ENCODE measurements at places on chromosomes 6 and 20.

- no peak for DNase-seq
Measured at GRCh38 chr6:37990762-37991525, 171.4 kb downstream of the ZFAND3 start.

- no peak for DNase-seq
Measured at GRCh38 chr20:45834797-45835161, 1.2 kb downstream of the SNX21 start.

DNA sequence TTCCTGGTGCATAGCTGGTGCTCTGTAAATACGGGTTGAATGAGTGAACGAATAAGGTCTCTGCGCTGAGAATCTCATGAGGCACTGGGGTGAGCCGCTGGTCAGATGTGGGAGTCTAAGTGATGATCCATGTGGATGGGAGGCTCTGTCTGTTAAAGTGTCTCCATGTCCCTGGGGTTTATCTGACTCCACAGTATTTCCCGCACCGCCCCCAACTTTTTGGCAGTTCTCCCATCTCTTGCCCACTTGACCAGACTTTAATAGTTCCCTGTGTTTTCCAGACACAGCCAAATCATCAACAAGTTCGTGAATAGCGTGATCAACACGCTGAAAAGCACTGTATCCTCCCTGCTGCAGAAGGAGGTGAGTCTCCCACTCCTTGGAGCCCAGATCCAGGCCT, 9.9 kb downstream of the BPIFA2 start:
- DNase-seq = no peak

- DNase-seq = no peak
Measured at GRCh38 chr20:50193199-50193835, 2.7 kb downstream of the CEBPB start.

GRCh38 chr6:144095134-144096002, at the start of gene SF3B5:
SF3B5 (minus strand) TSS chr6:144095573; CDS start chr6:144095497, 76 bp downstream.
- DNase-seq = peak; percentile 97

DNA sequence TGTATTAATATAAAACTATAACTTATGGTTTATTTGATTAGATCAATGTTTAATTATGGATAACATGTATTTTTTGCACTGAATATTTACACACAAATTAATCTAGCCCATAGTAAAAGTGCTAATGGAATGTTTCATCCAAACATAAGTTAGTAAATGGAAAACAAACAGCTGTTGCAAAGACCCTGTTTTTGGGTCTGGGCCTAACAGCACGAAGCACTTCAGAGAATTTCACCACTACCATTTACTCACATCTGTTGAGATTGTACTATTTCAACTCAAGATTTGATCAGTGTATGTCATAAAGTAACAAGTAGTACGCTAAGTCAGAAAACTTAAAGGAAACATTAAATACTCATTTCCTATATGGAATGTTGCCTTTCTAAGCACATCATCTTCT, 359.6 kb downstream of the LAMA2 start:
- DNase-seq = no peak

- no peak for DNase-seq
Measured at GRCh38 chr6:70538376-70538775, 28.4 kb upstream of the SDHAF4 start.

- no peak for DNase-seq
Measured at GRCh38 chr6:109743739-109744138, 52.6 kb downstream of the FIG4 start.

DNA sequence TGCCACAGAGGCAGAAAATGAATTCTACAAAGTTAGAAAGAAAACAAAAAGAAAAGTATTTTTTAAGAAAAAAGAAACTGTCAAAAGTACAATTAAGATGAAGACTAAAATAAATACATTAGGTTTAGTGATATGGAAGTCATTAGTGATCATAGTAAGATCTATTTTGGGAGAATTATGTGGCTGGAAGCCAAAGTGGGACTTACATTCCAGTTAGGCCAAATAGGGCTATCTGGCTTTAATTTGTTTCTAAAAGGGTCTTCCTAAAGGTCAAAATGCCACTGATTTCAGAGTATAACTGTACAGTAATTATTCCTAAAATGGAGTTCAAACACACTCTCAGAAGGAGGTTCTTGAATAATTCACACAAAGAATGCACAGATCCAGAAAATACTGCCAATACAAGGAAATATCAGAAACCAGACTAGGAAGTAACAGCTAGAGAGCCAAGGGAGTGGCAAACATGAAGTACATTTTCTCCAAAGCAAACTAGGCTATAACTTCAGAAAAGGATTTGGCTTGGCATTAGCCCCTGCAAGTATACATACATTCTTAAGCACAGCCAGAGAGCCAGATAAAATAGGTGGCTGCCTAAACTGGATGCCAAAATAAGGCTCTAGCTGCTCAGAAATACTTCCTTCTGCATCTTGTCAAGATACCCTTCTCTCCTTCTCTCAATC, 45.3 kb downstream of the PDSS2 start:
- no peak for DNase-seq

GRCh38 chr6:55679503-55679902, 100.5 kb upstream of the HMGCLL1 start:
- no peak for DNase-seq

DNA sequence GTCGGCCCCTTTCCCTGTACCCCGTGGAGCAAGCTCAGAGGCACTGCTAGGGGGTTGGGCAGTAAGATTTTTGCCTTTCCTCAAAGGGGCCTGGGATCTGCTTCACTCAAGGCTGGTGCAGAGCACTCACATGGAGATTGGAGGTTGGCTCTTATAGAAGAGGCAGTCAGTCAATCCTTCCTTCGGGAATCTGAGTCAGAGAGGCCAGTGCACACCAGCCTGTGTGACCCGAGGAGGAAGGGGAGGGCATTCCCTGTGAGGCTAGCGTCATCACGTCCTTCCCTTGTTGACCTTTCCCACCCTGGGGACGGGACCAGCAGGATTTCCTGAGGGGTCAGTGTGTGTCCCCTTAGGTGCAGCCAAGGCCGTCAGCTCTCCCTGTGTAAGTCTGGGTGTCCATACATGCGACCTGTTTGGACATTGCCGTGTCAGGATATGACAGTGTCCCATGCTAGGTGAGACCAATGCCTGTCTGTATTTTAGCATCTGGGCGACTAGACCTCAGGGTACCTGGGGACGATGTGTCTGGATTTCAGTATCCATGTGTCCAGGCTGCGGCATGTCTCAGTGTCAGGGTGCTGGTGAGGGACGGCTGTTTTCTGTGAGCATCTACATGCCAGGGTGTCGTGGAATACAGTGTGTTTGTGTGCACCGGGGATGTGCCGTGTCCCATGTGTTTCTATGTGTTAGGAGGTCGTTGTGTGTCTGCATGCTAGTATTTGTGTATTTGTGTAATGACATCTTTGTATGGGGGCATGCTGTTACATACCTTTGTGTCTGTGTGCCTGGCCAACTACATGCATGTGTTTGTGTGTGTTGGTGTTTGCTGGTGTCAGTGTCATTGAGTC, 2.8 kb upstream of the ZNF512B start:
- no peak for DNase-seq

GRCh38 chr6:153484056-153484455, 353.0 kb upstream of the RGS17 start:
- no peak for DNase-seq

- DNase-seq = no peak
Measured at GRCh38 chr20:43913291-43914025, 1.2 kb upstream of the TOX2 start.

- no peak for DNase-seq
Measured at GRCh38 chr6:161139766-161140553, 133.9 kb downstream of the AGPAT4 start.

GRCh38 chr6:22071270-22072041, 225.4 kb downstream of the PRL start:
- DNase-seq = no peak

- DNase-seq = no peak
Measured at GRCh38 chr6:40640599-40641227, 53.5 kb upstream of the LRFN2 start.

GRCh38 chr20:15760001-15760621, 813.1 kb downstream of the KIF16B start:
- no peak for DNase-seq

GRCh38 chr20:3046677-3047462, 1.0 kb downstream of the MRPS26 start:
- no peak for DNase-seq

DNA sequence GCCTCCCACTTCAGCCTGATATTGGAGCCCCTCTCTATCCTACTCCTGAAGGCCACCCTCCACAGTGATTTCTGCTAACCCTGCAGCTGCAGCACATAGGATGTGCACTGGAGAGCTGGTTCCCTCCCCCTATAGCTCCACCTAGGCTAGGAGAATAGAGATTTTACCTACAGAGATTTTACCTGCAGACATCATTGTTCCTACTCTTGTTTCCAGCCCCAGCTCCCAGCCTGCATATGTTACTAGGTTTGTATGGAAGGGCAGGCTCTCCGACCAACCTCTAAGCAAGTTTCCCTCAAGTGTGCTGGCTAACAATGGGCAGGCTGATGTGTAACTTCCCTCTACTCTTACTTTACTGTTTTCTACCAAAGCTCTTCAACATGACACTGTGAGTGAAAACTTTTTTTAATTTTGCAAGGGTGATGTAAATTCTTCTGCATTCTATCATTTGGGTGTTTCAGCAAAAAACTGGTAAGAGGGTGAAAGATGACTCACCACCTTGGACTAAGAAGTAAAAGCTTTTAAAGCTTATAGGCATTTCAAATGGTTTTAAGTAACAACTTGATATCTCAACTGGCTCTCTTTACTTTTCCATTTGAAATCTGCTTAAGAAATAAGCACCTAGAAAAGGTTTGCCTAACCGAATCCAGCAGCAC, 106.8 kb downstream of the CDK19 start:
- no peak for DNase-seq

- DNase-seq = no peak
Measured at GRCh38 chr6:85449388-85449817, 480 bp upstream of the NT5E start.

GRCh38 chr6:38133932-38134703, 314.6 kb downstream of the ZFAND3 start:
- DNase-seq = no peak

DNA sequence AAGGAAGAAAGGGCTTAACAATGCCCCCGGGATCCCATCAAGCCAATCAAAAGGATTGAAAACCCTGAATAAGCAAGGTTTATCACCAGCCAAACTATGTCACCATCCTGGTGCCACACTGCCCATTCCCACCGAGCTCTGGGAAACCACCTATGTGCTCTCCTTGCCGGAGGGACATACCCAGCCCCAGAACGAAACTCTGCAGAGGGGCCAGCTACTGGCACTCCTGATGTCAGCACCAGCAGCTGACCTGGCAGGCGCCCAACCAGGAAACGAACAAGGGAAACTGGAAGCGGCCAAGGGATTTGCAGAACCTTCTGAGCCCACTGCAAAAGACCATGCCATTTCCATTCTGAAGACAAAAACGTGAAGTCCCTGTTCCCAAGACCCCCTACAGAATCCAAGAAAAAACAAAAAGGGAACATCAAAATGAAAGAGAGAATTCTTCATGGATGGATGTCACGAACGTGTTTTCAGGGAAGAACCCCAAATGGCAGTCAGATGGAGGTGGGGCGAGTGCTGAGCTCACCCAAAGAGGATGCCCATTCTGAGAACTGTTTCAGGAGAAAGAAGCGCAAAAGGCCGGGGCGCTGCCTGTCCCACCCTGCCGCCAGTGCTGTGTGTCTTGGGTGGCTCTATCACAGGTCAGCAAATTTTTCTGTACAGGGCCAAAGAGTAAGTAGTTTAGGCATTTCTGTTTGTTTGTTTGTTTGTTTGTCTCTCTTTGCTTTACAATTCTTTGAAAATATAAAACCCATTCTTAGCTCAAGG, 305.2 kb downstream of the ESR1 start:
- DNase-seq = no peak

GRCh38 chr6:3603340-3604130, 146.7 kb upstream of the SLC22A23 start:
- DNase-seq = no peak

GRCh38 chr20:11376998-11377397, 540.7 kb upstream of the BTBD3 start:
- DNase-seq = no peak

DNA sequence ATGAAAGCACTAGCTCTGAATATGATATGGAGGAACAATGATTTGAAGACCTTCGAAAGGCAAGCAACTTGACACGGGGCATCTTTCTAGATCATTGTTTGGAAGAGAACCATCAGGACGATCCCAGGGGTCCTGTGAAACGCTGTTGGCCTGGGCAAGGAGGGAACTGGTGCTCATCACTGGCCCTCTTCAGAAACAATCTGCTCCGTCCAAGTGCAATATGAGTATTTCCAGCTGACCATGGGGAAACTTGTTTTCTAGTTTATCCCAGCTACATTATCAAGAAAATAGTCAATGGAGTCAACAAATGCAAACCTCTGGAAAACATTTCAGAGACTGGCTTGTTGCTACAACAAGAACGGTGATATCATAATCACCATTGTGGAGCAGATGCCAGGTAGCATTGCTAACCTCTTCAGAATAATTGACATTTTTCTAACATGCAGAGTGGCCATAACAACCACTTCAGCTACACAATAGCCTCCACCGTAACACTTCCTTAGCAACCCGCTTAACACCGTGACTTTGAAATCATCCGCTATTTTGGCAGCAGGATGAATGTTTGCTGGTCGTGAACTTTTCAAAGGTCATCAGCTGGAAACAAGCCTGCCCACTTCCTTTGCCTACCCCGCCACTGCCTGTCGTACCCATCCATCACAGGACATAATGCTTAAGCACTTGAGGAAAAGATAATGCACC, 112.0 kb upstream of the PDE10A start:
- no peak for DNase-seq

GRCh38 chr6:97021194-97021593, 96.7 kb downstream of the KLHL32 start:
- no peak for DNase-seq
